ENCODE measurements at places on chromosomes 12 and 14.

DNA sequence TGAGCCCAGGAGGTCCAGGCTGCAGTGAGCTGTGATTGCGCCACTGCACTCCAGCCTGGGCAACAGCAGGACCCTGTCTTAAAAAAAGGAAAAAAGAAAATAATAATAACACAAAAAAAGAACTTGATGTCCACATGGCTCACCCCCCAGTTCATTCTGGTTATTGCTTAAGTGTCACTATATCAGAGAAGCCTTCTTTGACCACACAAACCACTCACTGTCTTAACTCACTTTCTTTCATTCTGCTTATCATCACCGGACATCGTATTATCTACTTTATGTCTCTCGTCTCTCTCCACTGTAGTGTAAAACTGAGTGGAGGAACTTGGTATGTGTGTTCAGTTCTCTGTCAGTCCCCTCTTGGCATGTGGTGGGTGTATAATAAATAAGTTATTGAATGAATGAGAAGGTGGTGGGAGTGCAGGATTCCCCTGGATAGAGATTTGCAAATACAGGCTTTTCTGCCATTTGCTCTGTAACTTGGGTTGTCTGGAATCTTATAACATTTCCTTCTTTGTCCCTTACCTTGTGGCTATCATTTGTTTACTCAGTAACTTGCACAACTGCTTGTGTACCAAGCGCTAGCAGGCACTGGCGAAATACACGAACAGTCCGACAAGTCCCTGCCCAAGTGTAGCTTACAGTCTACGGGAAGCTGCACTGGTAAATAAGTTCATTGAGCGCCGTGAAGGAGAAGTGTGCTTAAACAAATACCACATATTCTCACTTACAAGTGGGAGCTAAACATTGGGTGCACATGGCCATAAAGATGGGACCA is 86.6 kb upstream of the TRAF3 start:
- no peak for ATAC-seq

DNA sequence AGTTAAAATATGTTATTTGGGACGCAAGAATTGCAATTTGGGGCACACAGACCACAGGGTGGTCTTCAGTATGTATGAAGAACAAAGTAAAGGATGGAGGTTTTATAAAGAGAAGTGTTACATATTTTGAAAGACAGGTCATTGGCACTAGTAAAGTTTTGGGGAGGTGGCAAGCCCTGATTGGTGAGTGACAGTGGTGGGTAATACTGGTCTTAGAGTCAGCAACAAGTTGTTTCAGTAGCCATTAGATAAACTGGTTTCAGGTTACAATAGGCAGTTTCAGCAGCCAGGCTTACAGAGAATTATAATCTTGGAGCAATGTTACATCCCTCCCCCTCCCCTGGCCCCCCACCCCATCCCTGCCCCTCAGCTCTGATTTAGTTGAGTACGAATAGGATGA is 17.5 kb downstream of the MARK3 start:
- ATAC-seq, result peak; percentile 46

DNA sequence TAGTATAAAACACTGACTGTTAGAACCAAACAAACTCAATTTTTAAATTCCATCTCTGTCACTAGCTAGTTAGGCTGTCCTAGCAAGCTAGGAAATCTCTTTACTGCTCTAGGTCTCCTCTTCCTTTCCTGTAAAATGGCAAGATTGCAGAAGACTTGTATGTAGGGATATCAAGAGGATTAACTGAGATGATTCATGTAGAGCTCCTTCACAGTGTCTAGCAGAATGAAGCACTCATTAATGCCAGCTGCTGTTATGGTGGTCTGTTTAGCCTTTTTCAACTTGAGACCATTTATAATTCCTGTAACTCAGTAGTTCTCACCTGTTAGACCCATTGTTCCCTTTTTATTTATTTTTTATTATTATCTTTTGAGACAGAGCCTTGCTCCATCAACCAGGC is 67.8 kb upstream of the KCNH3 start:
- ATAC-seq, result peak; percentile 19

DNA sequence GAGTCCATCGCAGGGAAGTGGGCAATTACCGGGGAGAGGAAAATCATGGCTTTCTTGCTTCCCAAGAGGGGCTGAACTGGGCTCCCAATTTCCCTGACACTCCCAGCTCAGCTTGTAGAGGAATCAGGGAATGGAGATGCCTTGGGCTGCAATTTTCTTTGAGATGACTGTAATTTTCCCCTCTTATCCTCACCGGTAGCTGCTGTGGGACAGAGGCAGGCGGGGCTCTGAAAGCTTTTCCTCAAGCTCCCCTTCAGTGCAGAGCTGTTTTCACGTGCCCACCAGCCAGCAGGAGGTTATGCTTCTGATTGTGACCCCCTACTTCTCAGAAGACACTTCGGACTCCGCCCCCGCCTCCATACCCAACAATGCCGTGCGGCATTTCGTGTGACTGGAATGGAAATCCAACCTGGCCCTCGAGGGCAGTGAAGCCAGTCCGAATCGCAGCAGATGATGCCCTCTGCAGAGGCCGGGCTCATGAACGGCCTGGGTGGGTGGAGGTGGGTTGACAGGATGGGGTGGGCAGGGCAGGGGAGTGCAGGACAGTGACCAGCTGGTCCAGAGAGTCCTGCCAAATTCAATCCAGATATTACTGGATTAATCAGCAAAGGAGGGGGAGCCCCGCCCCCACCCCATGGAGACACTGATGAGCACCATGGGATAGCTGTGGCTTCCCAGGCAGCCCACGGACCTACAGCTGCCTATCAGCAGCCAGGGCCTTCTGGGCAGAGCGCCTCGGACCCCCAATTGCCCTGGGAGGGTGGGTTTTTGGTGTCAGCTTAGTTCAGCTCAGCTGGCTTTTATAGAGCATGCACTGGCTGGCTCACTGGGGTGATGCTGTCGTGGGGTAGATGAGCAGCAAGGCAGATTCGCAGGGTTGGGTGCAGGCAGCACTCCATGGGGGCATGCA is 37.6 kb downstream of the RTL1 start:
- ATAC-seq, result no peak

DNA sequence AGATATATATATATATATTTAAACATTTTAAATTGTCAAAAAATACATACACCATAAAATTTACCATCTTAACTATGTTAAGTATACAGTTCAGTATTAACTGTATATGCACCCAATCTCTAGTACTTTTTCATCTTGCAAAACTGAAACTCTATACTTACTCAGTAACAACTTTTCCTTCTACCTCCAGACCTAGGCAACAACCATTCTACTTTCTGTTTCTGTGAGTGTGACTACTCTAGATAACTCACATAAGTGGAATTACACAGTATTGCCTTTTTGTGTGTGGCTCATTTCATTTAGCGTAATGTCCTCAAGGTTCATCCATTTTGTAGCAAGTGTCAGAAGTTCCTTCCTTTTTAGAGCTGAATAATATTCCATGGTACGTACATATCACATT is 8.2 kb downstream of the FAM234B start:
- ATAC-seq, result no peak

DNA sequence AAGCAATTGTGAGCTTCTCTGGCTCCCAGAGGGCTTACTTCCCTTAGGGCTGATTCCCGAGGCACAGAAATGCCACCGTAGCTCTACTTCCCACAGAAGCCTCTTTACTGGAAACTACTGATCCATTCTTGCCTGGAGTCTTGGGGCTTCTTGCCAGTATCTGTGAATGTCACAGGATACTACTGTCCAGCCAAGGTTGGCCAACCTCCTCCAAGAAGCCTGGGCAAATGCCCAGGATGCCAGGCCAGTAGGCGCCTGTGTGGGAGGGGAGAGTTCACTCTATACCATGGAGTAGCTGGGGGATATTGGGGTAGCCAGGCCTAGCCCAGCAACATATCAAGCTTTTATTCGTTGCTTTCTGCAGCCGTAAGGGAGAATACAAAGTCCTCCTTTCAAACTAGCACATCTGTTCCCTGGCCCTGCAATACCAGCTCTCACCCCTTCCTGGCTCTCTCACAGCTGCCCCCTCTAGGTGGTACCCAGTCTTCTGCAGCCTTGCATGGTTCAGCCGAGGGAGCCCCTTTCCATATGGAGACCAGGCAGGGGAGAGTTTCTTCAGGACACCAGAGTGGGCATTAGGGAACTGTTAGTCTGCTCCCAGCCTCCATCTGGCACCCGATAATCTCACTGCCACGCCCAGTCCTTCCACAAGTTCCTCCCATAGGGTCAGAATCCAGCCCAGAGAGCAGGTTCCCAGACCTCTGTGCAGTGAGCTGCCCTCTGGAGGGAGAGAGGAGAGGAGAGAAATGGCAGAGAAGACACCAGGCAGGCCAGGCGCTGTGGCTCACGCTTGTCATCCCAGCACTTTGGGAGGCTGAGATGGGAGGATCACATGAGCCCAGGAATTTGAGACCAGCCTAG is 24.3 kb upstream of the PLEK2 start:
- no peak for ATAC-seq

DNA sequence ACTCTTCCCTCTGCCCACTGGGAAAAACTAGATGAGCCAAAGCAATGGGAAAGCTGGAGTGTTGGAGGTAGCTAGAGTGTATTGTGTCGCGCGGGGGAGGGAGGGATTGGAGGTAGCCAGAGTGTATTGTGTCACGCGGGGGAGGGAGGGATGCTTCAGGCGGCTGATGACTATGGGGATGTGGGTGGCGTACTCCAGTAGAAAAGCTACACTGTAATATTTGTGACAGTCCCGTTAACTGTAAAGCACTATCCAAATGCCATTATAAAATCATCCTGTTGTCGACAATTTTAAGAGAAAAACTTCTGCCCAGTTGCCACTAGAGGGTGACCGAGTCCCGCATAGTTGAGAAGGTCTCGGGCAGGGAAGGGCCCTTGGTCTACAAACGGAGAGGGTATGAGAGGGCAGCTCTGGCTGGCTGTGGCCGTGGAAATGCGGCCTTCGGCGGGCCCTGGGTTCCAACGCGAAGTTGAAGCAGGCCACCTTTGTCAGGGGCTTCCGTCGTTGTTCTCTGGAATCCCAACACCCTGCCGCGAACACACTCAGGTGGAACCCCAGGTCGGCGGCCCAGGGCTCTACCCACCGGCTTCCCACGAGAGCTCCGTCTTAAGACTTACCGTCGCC is 15.1 kb upstream of the PLEK2 start:
- ATAC-seq, result peak; percentile 96

DNA sequence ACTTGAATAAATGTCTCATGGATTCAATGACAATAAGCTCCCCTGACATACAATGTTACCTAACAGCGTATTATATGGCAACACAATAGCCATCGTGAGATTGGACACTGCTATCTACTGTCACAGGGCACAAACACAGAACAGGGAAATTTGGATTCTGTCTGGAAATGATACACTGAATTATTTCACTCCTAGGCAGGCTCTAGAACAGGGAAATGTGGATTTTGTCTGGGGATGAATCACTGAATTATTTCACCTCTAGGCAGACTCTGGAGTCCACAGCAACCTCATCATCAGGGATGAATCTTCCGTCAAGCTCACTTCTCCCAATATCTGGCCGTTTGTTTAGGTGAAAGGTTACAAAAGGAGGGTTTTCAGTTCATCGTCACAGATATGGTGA is 288.8 kb downstream of the TMEM132D start:
- ATAC-seq, result no peak

GRCh38 chr14:101060171-101060601 is 156.7 kb upstream of the RTL1 start:
- ATAC-seq, result no peak

GRCh38 chr14:37167151-37168047 is 5.0 kb downstream of the SLC25A21 start:
- no peak for ATAC-seq

GRCh38 chr14:68232300-68233055 is 412.9 kb downstream of the RAD51B start:
- peak; percentile 95 for ATAC-seq

DNA sequence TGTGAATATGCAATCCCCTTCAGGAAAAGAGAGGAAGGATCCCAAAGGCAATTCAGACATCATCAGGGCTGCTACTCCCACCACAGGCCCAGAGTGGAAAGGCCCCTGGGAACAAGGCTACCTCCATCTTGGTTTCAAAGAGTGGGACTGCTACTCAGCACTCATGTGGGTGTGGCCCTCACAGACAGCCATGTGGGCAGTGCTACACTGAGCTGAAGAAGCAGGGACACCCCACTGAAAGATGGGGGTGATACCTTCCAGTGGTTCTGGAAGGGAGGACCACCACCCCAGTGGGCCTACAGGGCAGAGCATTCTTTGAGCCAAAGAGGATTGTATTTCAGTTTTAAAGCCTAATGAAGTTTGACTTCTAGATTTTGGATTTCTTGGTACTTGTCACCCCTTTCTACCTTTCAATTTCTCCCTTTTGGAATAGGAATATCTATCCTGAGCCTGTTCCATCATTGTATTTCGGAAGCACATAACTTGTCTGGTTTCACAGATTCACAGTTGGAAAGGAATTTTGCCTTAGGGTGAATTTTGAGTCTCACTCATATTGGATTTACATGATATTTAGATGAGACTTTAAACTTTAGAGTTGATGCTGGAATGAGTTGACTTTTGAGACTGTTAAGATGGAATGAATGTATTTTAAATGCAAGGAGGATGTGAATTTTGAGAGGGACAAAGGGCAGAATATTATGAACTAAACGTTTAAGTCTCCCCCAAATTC is 16.5 kb upstream of the LTA4H start:
- no peak for ATAC-seq

DNA sequence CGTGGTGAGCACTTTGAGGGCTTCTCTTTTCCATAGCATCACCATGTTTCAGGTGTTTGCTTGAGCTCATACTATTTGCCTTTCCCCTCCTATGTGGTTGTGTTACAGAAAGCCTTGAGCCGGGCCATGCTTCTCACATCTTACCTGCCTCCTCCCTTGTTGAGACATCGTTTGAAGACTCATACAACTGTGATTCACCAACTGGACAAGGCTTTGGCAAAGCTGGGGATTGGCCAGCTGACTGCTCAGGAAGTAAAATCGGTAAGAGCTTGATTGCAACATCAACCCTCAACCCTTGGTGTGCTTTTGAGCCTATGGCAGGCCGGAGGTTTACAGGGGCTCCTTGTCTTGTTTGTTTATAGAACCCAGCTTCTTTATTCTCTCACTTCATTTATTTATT is 8.1 kb downstream of the LETMD1 start:
- no peak for ATAC-seq

DNA sequence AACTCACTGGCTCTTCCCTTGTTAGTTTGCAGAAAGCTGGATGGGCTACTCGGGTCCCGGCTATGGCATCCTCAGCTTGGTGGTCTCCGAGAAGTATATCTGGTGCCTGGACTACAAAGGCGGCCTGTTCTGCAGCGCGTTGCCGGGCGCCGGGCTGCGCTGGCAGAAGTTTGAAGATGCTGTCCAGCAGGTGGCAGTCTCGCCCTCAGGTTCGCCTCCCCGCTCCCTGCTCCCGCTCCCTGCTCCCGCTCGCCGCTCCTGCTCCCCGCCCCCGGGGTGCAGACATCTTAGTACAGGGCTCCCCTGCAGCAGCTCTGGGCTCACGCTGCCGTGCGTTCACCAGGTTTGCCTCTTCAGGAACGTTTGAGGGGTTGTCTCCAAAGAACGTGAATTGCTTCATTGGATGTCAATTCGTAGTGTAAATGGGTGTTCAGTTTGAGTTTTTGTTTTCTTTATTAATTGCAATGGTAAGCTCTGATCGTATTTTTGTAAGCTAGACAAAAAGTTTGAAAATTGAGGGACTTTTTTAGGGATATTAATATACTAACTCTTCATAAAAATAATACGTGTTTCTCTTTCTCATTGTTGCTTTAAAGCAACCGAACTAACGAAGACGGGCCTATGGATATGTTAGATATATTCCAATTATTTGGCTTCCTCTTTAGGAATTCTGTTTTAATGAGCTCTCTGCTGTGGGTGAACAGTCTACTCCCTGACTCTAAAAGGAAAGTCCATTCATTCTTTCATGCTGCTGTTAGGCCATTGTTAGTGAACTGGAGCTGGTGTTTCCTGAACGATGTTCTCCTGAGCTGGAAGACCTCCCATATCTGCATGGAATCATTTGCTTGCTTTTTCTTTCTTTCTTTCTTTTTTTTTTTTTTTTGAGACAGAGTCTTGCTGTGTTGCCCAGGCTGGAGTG is 71.3 kb downstream of the ANKRD9 start:
- peak; percentile 99 for ATAC-seq

GRCh38 chr14:66359500-66359899 is 126.7 kb upstream of the CCDC196 start:
- ATAC-seq, result peak; percentile 61
